ENCODE measurements at places on chromosomes 16 and 17.
A peak's percentile ranks its signal among the peaks of the same experiment; 100 is the strongest.

GRCh38 chr16:30519120-30520049, 7.0 kb downstream of the ZNF768 start:
- no peak for DNase-seq

- peak; percentile 42 for DNase-seq
Measured at GRCh38 chr17:73650140-73650539, 5.9 kb upstream of the SDK2 start.

DNA sequence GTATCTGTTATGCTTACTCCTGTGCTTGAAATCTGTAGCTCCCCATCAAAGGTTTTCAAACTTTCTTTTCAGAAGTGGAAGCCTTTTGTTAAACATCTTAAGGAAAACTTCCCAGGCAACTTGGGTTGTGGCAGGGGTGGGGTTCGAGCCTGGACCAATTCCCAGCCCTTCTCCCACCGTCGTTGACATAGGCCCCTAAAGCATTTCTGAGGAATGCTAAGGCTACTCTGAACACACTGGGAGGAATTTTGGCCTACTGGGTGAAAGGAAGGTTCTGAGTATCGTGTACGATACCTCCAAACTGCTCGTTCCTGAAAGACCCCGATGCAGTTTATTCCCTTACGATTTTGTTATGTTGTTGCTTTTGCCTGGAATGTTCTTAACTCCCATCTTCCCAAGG, 56.1 kb upstream of the PMFBP1 start:
- DNase-seq, result no peak

DNA sequence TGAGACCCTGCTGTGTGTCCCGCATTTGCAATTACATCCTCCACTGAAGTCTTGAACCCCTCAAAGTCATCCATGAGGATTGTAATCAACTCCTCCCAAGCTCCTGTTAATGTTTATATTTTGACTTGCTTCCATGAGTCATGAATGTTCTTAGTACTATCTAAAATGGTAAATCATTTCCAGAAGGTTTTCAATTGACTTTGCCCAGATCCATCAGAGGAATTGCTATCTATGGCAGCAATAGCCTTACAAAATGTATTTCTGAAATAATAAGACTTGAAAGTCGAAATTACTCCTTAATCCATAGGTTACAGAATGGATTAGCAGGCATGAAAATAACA, 2.5 kb upstream of the C16orf87 start:
- DNase-seq, result no peak

- DNase-seq, result no peak
Measured at GRCh38 chr17:64393000-64393402, 2.3 kb upstream of the PECAM1 start.

DNA sequence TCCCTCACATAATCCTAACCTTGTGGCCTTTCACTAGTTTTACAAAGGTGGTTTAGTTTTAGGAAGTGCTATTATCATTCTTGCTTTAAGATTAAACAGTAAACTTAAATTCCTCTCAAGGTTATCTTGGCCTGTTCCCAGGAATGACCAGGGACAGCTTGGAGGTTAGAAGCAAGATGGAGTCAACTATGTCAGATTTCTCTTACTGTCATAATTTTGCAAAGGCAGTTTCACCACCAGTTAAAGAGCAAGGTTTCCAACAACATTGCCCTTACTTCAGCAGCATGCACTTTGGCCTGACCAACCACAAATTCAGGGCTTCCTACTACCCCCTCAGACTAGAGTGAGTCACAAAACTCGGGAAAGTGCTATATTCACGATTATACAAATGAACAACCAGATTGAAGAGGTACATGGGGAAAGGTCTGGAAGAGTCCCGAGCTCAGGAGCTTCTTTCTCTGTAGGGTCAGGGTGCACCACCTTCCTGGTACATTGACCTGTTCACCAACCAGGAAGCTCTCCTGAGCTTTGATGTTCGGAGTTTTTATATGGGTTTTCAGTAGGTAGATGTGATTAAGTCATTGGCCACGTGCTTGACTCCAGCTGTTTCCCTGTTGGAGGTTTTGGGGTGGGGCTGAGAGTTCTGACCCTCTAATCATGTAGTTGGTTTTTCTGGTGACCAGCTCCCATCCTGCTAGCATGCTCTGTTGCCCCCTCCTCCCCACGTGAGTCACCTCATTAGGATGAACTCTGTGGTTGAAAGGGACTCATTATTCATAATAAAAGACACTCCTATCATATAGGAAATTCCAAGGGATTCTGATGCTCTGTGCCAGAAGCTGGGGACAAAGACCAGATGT, 19.4 kb downstream of the RHOT1 start:
- no peak for DNase-seq

- no peak for DNase-seq
Measured at GRCh38 chr17:69574257-69575197, 160.0 kb downstream of the MAP2K6 start.

Measured in NCI-H2081 treated with DMSO at 0.1 percent for 48 hours (cell line).